ENCODE measurements at places on chromosomes 1 and 21.

DNA sequence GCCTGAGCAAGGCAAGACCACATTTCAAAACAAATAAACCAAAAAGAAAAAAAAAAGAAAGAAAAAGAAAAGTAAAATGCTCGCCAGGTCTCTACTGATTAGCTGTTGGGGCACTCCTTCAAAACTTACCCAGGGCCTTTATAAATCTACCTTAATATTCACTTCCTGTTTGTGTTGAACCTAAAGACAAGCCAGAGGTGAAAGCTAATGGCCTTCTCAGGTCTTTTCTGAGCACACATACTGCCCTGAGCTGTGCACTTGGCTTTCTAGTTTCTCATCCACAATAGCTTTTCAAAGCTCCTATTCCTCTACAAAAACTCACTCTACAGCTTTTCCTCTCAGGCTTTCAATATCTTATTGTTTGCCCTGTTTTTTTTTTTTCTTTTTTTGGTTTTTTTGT, 50.5 kb downstream of the RNF115 start:
- no peak for DNase-seq

DNA sequence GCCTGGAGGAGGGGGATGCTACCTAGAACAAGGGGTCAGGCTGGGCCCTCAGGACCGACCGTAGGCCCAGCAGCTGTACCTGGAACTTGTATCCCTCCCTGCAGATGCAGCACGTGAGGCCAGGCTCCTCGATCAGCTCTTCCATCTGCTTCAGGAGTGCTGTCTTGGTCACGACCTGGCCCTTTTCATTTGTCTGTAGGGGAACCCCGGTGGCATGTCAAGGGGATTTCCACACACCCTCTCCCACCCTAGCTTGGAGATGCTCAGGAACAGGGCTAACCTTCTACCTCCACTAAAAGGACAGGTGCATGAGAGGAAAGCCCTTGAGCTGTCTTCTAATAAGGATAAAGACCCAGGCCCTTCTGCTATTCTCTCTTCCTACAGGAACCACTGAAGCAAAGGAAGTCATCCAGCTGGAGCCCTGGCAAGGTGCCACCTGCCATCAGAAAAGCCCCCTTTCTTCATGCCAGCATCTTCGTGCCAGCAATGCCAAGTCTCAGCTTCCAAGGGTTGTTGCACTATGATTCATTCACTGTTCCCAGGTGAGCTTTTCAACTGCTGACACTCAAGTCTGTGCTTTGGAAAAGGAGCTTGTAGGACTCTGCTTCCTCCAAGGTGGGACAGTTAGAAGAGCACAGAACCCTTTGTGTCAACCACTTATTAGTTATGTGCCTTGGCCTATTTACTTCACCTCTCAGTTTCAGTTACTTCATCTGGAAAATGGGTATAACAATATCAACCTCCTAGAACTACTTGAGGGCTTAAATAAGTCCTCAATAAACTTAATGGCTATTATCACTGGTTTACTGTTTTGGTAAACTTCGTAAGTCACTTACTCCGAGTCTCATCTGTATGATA, 122.1 kb downstream of the UBR4 start:
- no peak for DNase-seq

DNA sequence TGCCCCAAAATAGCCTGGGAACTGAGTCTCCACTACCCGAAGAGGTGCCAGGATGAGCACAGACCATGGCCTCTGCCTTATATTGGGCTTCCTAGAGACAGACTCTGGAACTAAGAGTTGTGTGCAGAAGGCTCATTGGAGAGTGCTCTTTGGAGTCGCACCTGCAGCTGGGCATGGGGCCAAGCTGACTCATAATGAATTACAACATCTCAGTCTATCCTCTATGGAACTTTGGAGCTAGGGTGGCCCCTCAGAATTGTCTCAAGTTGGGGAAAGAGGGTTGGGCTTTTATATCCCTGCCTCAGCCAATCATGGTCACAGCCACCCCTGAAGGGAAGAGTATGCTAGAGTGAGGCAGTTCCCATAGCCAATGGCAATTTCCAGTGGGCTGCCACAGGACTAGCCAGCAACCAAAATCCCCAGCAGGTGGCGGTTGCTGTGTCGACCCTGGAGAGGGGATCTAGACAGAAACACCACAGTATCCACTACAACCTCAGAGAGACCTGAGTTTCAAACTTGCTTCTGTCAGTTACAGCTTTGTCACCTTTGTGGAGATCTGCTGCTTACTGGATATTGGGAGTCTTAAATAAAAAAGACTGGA, 93.8 kb downstream of the DMRTA2 start:
- no peak for DNase-seq

DNA sequence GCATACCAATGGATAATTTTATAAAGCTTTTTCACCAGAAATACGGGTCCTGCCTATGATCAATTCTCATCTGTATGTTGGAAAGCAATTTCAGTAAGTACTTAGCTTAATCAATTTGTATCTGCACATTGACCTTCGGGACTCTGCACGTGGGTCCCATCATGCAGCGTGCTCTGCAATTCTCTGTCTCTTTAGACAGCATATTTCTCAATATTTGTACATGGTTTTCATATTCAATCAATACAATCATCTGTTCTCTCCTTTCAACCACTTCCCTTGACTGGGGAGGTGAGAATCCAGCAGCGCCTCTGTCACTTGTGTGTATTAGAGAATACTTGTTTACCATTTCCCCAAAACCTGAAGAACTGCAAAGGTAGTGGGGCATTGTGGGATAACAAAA, 220.5 kb downstream of the TNR start:
- DNase-seq = no peak

- DNase-seq = no peak
Measured at GRCh38 chr1:55331351-55331750, 116.2 kb upstream of the USP24 start.

- no peak for DNase-seq
Measured at GRCh38 chr1:33300673-33301072, 20.2 kb downstream of the A3GALT2 start.

- no peak for DNase-seq
Measured at GRCh38 chr1:205274041-205274691, 46.4 kb downstream of the TMCC2 start.

DNA sequence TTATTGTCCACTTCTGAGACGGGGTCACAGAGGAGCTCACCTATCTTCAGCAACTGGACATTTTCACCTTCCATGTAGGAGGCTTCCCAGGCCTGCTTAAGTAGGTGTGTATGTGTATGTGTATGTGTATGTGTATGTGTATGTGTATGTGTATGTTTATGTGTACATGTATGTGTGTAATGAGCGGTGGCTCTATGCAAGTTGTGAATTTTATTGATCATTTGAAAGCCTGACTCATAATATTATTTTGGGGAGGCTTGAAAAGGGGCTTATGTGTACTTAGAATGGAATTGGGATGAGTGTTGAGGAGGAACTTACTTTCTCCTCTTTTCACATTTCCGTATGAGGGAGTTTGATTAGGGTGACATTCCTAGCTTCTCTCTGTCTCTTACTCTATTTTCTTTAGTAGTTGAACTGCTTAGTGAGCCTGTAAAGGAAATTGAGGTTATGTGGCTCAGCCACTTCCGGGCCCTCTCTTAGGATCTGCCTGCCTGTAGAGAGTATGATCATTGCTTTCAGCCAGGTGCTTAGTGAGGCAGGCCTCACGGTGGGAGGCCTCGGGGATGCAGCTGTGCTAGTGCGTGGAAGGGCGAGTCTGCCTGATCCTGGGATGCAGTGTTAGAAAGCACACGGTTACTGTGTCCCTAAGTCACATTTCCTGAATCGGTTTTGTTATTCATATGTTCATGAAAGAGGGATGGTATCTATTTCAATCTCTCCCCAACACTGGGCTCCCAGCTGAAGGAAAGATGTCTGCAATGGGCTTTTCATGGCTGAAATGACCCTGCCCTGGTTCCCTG, 61.0 kb downstream of the IER5 start:
- DNase-seq = peak; percentile 88

GRCh38 chr1:112188611-112189010, 199.1 kb upstream of the KCND3 start:
- DNase-seq = no peak

- DNase-seq = no peak
Measured at GRCh38 chr1:159436469-159436868, 3.1 kb upstream of the OR10J1 start.

DNA sequence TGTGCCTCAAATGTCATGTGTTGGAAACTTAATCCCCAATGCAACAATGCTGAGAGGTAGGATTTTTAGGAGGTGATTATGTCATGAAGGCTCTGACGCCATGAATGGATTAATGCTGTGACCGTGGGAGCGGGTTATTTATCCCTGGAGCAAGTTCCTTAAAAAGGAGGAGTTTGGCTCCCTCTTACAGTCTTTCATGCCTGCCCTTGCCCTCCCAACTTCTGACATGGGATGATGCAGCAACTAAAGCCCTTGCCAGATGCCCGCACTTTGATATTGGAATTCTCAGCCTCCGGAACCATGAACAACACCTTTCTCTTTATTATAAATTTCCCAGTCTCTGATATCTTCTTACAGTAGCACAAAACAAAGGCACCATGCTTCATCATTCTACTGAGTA, 685.3 kb upstream of the CHRM3 start:
- no peak for DNase-seq

DNA sequence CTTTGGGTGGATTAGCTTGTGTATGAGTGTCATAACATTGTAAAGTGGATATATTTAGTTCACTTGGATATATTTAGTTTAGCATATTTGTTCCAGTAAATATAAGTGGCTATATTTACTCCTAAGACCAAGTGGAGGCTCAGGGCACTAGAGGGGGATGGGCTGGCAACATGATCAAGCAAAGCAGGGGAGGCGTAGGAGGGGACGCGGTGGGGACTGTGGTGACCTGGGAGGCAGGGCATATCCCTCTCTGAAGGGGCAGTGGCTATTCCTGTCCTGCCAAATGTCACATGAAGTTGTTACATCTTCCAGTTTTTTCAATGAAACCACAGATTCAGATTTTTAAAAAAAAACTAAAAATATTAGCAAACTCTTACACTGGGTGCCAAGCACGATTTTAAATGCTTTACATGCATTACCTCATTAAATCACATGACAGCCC, 51.9 kb upstream of the EDN2 start:
- no peak for DNase-seq

GRCh38 chr1:117537291-117537920, 68.4 kb upstream of the TENT5C start:
- DNase-seq = no peak

DNA sequence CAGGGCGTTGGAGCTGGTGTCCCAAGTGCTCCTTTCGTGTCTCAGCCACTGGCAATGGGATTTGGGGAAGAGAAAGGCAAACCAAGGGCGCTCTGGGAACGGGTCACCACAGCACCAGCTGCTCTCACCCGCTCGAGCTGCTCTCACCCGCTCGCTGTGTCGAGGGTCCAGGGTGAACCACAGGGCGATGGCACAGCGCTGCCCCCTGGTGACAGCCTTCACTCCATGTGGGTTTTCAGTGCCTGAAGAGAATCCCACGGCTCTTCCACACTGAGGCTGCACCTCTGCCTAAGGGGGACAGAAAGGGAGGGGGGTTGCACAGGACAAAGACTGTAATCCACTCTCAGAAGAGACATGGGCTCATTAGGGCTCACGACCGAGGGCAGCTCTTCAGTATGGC, 7.1 kb upstream of the CLDN19 start:
- DNase-seq = peak; percentile 16

GRCh38 chr1:173333581-173333980, 126.5 kb upstream of the TNFSF4 start:
- no peak for DNase-seq

- DNase-seq = no peak
Measured at GRCh38 chr1:162868972-162869371, 8.0 kb upstream of the CCDC190 start.

DNA sequence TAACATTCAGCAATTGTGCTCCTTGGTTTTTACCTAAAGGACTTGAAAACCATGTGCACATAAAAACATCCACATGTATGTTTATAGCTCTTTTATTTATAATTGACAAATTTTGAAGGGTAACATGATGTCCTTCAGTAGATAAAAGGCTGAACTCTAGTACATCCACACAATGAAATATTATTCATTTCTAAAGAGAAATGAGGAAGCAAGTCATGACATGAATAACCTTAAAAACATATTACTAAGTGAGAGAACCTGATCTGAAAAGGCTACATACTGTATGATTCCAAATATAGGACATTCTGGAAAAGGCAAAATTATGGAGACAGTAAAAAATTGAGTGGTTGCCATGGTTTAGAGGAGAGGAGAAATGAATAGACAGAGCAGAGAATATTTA, 50.3 kb downstream of the DRAM2 start:
- no peak for DNase-seq

All from KG1 (cell line).